ENCODE measurements at places on chromosomes 12 and 14.
A peak's percentile ranks its signal among the peaks of the same experiment; 100 is the strongest.

- DNase-seq = no peak
Observed at GRCh38 chr12:95851606-95852005, 7.1 kb upstream of the SNRPF start.

GRCh38 chr14:90614696-90615516, 201.3 kb downstream of the TTC7B start:
- DNase-seq = no peak

GRCh38 chr12:6333029-6333428, 8.8 kb downstream of the TNFRSF1A start:
- DNase-seq = no peak

DNA sequence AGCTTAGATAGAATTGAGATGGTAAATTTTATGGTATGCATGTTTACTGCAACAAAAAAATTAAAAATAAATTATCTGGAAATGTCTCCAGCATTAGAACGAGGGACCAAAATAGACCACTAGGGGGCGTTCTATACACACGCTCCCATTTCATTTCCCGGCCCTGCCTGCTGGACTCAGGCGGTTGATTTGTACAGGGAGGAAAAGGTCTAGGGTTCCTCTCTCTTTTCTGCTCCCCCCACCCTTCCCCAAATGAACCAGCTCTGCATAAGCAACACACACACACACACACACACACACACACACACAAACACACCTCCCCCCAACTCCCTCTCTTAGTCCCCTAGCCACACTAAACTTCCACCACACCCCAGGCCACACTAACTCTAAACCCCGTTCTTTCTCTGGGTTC, 7.8 kb upstream of the DTX1 start:
- DNase-seq = peak; percentile 71

- DNase-seq = no peak
Observed at GRCh38 chr14:100673085-100673806, 53.4 kb upstream of the DLK1 start.

GRCh38 chr14:96559571-96559970, 57.4 kb downstream of the PAPOLA start:
- DNase-seq = no peak

- no peak for DNase-seq
Observed at GRCh38 chr14:27114180-27114579, 516.3 kb upstream of the NOVA1 start.

DNA sequence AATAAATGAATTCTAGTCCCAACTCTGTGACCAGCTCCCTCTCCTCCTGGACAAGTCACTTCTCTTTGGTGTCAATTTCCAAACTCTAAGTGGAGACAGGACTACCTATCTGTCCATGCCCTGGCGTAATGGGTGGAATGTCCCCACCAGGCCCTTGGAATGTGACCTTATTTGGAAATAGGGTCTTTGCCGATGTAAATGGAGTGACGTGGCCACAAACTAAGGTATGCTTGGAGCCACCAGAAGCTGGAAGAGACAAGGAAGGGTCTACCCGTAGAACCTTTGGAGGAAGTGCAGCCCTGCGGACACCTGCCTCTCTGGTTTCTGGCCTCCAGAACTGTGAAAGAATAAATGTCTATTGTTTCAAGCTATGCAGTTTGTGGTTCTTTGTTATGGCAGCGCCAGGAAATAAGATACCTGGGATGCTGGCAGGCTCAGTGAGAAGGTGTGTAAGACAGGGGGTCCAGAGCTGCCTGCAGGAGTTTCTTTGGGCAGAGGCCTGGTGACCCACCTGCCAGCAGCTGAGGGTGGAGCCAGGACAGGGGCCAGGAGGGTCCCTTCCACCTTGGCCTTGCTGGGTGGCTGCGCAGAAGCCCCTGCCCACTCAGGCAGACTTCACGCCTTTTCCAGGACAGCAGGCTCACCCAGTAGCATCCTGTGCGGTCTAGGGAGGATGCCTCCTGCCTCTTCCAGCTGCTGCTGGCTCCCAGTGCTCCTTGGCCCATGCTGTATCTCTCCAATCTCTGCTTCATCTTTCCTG, 45.8 kb downstream of the ARL6IP4 start:
- DNase-seq = no peak

DNA sequence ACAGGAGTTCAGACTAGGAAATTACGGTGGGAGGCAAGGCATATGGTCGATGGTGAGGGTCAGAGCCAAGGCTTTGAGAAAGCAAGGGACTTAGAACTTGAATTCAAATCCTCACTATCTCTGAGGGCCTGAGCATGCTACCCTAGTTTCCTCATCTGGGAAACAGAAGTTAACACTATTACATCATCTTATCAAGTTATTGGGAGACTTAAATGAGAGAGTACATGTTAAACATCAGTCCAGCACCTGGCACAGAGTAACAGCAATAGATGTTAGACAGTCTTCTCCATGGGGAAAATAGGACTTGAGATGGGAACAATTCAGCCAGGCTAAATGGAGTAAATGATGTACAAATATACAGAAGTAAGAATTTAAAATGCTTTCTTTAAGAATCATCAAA, 38.5 kb downstream of the SLC38A1 start:
- no peak for DNase-seq

GRCh38 chr14:53896726-53897125, 59.9 kb downstream of the BMP4 start:
- DNase-seq = no peak

DNA sequence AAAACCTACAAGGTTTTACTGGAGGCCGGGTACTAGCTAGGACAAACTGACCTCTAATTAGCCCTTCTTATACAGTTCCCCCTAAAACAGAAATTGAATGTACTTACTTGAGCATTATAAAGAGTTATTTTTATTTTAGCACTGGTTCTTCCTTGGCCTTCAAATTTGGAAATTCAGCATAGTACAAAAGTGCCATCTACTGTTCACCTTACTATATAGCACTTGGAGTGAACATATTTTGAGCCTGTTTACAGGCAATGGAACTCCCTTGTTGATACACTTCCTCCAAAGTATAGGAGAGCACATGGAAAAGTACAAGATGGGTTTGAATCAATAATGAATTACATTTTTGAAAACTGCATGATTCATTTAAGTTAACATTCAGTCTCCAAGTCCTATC, 3.9 kb upstream of the POC1B start:
- DNase-seq = peak; percentile 54

GRCh38 chr14:52222901-52223300, 44.6 kb upstream of the PTGDR start:
- no peak for DNase-seq

DNA sequence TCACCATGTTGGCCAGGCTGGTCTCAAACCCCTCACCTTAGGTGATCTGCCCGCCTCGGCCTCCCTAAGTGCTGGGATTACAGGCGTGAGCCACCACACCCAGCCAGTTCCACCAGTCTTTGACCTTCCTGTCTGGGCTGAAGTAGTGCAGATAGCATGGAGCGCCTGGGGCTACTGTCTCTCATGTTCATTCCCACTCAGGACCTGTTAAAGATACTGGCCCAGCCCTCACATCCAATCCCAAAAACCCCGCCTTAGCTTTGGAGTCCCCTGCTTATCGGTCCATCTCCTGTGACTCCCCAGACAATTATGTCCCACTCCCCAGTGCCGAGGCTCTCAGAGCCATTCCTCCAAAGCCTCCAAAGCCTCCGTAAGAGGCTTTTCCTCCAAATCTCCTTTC, 12.0 kb upstream of the CELA1 start:
- no peak for DNase-seq

- no peak for DNase-seq
Observed at GRCh38 chr12:65432651-65433050, 154.2 kb downstream of the MSRB3 start.

DNA sequence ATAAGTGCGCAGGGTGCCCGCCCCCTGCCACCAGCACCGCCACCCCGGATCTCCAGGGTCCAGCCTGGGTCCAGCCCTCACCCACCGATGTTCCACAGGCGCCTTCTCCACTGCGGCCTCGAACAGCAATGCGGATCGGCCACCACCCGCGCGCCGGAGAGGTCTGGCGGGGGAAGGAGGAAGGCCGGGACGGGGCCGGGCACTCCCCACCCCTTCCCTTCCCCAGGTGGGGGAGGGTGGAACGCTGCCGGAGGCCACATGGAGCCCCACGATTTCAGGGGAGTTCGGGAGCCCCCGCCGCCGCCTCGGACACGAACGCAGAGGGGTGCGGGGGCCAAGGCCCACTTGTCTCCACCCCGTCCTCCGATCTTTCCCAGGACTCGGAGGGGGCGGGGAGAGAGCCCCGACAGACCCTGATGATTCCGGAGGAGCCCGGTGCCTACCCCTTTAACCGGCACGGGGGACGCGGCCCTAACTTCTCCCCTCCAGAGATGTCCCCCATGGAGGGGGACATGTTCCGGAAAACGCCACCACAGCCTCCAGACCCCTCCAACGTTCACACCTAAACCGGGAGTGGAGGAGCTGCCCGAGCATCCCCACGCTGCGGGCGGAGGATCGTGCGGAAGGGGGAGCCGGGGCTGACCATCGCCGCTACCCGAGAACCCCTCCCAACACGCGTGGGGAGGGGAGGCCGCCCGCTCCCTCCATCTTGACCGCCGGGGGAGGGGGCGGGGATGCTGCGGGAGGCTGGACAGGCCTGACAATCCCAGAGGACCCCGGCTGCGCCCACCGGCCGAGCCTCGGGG, 1.1 kb downstream of the ATXN2 start:
- DNase-seq = peak; percentile 45

DNA sequence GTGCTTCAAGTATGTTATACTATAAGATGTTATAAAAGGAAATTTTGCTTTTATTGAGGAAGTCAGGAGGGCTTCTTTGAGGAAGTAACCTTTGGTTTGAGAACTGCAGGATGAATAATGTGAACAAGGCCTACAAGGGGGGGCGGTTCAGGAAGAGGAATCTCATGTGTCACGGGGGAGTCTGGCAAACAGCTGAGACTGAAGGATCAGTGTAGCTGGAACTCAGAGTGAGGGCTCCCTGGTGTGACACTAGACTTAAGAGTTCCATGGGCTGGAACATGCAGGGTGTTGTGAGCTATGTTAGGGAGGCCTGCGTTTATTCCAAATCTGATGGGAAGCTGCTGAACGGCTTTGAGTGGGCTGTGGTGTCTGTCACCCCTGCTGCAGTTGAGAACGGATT, 62.3 kb downstream of the UNC79 start:
- no peak for DNase-seq

DNA sequence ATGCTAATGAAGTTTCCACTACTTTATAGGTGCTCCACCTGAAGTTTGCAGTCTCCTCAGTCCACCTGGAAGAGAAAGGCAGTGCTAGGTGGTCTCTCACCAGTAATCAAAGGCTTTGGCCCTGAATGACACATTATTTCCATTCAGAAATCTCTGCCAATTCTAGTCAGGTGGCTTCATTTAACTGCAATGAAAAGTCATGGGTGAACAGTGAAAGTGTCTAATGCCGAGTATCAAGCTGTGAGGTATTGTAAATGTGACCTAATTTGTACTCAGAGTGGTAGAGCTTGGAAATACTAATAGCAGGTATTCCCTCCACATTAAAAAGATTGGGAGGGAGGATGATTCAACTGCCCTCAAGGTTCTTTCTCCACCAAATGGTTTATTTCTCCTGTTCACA, 220.9 kb upstream of the LRFN5 start:
- no peak for DNase-seq

- DNase-seq = peak; percentile 22
Observed at GRCh38 chr14:85811340-85811739, 281.4 kb downstream of the FLRT2 start.

DNA sequence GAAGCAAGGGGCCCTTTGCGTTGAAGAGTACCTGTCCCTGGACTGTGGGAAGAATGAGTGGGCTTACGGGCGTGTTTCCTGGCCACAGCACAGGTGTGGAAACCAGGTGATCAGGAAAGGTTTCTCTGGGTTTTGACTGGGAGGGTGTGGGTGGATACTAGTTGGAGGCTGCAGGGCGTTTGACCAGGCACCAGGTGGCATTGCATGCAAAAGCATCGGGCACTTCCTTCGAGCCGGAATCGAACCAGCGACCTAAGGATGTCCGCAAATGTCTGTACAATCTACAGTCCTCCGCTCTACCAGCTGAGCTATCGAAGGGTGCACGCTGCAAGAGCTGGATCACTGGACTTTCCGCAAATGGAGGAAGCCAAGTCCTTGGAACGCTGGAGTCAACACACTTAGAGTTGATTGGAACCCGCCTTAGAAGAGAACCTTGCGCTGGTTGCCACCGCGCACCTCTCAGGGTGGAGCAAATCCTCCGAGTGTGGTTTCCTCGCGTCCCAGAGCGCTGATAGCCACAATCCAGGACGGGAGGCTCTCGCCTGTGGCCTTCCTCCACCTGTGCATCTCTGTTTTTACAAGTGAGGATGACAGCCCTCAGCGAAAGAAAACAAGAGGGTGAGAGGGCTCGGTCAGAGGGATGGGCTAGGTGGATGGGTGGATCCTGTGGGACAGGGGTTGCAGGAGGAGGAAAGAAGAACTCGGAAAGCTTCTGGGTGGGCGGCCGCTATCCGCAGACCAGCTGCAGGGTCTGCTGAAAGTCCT, 21.2 kb upstream of the RNASE4 start:
- peak; percentile 67 for DNase-seq

DNA sequence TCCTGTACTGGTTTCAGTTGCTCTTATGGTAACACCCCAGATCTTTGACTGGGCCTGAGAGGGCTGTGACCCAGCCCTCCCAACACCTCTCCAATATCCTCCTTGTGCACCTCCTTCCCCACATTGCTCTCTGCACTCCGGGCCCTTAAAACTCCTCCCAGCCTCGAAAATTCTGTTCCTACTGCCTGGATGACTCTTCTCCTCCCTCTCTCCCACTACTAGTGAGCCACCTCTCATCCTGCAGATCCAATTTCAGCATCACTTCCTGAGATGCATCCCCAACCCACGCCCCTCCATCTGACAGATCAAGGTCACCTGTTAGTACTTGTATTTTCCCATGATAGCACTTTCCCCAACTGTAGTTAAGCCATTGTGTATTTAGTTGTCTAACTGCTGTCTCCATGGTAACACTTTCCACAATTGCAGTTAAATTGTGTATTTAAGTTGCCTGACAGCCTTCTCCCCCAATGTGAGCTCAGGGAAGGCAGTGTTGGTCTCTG, 11.5 kb upstream of the NT5DC3 start:
- no peak for DNase-seq

- DNase-seq = no peak
Observed at GRCh38 chr12:80811957-80812708, 95.4 kb downstream of the MYF5 start.

DNA sequence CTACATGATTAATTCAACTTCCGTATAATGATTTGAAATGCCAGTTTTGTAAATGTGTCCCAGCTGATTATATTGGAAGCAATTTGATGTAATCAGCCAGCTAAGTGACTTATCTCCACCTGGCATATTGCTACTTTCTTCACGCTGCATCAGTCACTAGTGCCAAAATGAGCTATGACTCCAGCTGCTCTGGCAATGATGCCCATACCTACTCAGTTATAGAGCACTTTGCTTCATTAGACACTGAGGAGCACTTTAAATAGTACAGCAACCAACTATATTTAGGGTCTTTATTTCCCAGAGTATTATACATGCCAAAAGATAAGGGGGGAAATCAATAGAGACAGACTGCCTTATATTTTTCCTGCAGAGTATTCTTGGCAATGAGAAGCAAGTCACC, 67.9 kb upstream of the LIN7A start:
- DNase-seq = no peak

DNA sequence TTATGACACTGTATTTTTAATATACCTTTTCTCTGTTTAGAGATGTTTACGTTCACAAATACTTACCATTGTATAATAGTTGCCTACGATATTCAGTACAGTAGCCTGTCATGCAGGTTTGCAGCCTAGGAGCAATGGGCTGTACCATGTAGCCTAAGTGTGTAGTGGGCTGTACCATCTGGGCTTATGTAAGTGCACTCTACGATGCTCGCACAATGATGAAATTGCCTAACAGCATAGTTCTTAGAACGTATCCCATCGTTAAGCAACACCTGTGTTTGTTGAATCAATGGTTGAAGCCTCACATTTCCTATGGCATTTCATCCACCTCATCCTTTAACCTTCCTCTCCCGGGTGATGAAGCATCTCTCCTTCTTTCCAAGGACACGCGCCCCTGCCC, 12.5 kb upstream of the EML1 start:
- DNase-seq = no peak

Data from MCF 10A (cell line).